Activated CD4-positive, CD25-positive, alpha-beta regulatory T cell treated with anti-CD3 and anti-CD28 coated beads, Interleukin-2, amount 50 U/mL, for 16 hours (primary cell): ENCODE measurements at places on chromosomes 2 and 18.

GRCh38 chr18:64747803-64748202 is 598.9 kb upstream of the LINC00305 start:
- no peak for DNase-seq

DNA sequence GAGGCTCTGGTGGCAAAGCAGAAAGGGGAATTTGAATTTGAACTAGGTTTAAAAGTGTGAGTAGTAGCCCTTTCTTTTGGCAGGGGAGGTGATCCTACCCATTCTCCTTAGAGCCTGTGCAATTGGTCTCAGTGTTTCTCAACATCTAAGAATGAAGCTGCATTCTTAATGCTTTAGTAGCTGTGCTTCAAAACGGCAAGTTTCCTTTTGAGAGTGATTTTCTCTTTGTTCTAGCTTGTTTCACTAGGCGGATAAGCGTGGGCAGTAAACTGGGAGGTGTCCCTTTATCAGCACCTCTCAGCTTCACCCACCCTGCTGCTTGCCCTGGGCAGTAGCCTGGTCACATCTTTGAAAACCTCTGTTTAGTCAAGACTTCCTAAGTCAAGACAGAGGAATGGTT is 6.7 kb downstream of the CRIM1 start:
- no peak for DNase-seq

GRCh38 chr2:169452080-169452479 is 27.2 kb upstream of the BBS5 start:
- no peak for DNase-seq

DNA sequence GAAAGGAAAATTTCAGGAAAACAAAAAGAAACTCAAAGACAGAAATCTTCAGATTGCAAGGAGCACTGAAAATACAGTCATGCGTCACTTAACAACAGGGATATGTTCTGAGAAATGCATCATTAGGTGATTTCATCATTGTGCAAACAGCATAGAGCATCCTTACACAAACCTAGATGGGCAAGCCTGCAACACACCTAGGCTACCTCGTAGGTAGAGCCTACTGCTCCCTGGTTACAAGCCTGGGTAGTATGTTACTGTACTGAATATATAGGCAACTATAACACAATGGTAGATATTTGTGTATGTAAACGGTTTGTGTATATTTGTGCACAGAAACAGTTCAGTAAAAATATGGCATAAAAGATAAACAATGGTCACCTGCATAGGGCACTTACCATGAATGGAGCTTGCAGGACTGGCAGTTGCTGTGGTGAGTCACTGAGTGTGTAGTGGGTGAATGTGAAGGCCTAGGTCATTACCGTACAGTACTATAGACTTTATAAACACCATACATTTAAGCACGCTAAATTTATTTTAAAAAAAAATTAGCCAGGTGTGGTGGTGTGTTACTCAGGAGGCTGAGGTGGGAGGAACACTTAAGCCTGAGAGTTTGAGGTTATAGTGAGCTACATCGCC is 33.4 kb downstream of the SFXN5 start:
- no peak for DNase-seq

GRCh38 chr2:227793148-227793712 is 20.4 kb upstream of the CCL20 start:
- DNase-seq = no peak

DNA sequence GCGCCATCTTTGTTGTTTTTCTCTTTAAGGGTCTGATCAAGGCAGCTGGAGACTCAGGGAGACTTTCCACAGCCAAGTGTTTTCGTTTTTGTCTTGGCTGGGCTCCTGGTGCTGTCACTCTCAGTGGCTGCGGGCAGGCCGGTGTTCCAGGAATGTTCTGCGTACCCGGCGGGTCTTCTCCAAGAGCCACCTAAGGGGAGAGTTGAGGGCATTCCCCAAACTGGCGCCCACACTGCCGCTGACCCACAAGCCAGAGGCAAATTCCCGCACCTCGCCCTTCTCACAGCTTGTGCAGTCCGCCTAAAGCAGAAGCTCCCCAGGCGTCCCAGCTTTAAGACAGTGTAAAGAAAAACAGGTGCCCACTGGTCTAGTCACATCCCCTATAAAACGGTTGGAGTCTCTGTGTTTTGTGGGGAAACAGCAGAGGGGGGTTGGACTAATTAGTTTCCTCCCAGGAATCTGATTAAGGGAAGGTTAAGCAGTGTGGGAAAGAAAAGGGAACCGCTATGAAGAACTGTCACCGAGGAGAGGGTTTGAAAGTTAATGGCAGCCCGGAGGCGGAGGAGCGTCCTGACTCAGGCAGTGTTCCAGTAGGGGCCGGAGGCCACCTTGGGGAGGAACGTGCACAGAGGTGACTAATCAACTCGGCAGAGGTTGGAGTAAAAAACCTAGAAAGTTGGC is 224.5 kb downstream of the SLC4A3 start:
- DNase-seq = no peak

DNA sequence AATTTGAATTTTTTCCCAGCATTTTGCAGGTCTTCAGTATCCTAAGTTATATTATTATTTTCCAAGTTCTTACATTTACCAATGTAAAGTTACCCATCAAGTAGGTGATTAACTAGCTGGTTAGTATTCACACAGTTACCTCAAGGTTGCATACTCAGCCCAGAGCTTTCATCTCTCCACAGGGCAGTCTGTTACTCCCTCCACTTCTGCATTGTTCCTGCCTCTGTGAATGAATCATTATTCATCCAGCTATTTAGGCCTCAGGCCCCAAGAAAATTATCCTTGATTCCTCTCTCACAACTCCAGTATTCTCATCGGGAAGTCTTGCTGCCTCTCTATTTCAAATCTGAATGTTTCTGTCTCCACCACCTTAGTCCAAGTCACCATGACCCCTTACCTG is 92.2 kb downstream of the SMC6 start:
- DNase-seq = no peak

- no peak for DNase-seq
These were observed 273.8 kb downstream of the CCDC102B start for GRCh38 chr18:69071680-69072079.

DNA sequence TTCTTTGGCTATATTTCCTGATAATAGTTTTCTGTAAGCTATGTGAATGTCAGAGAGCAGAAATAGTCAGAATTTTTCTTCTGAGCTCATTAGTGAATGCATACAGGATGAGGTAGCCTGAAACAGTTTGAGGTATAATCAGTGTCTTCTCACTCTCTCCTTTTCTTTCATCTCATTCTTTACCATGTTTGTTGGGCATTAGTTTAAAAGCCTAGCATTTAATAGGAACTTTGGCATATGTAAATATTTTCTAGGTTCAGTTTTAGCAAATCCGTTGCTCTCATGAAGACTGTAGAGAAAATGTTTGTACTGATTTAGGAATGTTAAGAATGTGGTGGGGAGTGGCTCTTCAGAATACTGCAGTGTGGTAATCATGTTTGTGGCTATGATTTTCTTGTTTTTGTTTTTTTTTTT is 119.4 kb downstream of the PARD3B start:
- DNase-seq = no peak

DNA sequence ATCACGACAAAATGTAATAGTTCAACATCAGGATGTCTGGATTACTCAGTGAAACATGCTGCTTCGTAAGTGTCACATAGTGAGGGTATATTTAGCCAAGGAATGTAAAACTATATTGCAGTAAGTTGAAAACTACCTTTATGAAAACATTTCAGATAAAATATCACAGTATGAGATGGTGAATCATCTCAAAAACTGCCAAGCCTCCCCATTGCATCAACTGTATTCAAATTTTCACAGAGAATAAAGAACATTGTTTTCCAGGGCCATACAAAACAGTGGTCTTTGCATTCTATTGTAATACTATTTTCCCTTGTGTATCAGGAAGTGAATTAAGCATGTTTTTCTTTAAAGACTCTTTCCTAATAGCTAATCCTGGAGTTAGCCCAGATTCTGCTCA is 47.6 kb upstream of the MSTN start:
- DNase-seq = no peak

DNA sequence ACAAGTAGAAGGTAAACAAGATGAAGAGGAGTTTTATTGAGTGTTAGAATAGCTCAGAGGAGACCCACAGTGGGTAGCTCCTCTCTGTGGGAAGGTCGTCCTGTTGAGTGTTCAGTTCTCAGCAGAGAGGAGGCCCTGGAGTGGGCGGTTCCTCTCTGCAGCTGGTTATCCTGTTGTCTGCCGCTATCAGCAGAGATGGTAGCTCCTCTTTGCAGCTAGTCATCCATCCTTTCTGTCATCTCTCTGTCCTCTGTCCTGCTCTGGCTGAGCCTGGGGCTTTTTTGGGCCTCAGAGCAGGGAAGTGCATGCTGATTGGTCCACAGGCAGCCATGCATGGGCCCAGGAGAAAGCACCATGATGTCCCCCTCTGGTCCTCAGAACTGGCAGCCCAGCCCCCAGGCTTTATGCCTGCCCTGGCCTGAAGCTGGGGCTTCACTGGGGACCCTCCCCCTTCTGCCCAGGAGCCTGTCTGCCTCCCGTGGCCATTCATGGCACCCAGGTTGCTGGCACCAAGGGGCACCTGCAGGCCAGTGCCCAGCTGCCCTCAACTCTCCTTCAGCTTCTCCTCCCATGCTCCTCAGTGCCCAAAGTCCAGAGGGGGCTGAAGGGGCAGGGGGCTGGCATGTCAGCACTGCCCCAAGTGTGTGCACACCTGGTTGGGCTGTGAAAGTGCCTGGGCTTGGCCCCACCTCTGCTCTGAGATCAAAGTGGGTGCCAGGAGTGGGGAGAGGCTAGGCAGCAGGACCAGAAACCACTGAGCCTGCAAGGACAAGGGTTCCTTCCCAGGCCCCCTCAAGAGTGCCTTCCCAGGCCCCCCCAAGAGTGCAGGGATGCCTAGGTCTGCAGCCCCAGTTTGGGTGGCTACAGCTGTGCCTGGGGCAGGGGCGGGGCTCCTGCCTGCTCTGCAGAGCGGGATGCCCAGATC is 98.7 kb downstream of the TWIST2 start:
- no peak for DNase-seq

DNA sequence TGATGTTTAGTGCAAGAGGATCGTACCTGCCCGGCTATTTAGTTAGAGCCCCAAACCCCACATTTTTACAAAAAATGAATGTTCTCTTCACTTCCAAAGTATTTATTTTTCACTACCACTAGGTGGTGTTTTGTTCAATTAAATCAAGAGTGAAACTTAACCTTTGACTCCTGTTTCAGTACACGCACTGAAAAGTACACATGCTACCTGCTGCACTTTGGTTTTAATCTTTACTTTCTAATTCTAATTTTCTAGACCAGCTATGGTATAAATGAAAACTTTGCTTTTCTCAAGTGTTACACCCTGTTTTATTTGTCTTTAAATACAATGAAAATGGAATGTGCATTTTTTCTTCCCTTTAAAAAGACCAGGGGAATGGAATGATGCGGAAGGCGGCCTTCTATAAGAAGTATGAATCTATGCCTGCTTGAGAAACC is 31.4 kb upstream of the CHN1 start:
- DNase-seq = no peak

DNA sequence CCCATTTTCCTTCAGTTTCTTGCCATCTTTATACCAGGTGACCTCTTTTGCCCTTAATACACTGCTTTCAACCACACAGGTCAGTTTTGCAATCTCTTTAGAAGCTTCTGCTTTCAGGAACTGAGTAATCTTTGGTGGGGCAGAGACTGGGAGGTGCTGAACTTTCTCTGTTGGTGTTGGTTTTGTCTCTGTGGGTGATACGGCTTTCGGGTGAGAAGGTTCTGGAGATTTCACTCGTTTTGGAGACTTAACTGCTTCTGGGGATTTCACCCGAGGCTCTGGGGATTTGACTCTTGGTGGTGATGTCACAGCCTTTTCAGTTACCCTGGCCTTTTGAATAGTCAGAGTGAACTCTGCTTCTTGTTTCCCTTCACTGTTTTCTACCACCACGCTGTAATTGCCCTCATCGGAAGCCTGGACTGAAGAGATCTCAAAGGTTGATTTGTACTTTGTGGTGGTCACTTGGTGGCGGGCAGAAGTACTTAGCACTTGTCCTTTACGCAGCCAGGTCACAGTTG is 50.4 kb downstream of the PLEKHA3 start:
- DNase-seq = no peak

GRCh38 chr2:59047373-59047995 is 806.4 kb upstream of the FANCL start:
- DNase-seq = no peak

GRCh38 chr2:55063226-55063625 is 13.0 kb upstream of the RTN4 start:
- DNase-seq = no peak

GRCh38 chr18:35002120-35002519 is 39.1 kb upstream of the MAPRE2 start:
- no peak for DNase-seq

- DNase-seq = no peak
These were observed 3.3 kb downstream of the AGBL5 start for GRCh38 chr2:27054721-27055120.

GRCh38 chr2:237171396-237171795 is 85.7 kb downstream of the COPS8 start:
- no peak for DNase-seq
